ENCODE measurements at places on chromosomes 16 and 17.

GRCh38 chr16:27254262-27254811 lies 14.2 kb downstream of the NSMCE1 start:
- DNase-seq: no peak

DNA sequence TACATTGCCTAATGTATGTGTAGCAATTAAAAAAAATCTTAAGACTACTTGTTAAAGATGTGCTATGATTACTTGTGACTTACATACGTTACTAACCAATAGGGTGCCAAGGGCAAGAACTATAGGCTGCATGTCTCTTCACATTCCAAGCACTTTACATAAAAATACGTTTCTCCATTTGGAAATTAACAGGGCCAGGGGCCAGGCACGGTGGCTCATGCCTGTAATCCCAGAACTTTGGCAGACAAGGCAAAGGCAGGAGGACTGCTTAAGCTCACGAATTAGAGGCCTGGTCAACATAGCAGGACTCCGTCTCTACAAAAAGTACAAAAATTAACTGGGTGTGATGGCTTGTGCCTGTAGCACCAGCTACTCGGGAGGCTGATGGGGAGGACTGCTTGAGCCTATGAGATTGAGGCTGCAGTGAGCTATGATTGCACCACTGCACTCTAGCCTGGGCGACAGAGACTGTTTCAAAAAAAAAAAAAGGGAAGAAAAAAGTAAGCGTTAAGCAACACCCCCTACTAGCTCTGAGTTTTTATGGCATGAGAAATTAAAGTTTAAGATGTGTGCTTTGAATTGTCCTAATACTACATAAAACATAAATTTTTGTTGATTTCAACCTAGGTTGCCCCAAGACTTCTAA lies 12.3 kb downstream of the PSMD12 start:
- DNase-seq: no peak

DNA sequence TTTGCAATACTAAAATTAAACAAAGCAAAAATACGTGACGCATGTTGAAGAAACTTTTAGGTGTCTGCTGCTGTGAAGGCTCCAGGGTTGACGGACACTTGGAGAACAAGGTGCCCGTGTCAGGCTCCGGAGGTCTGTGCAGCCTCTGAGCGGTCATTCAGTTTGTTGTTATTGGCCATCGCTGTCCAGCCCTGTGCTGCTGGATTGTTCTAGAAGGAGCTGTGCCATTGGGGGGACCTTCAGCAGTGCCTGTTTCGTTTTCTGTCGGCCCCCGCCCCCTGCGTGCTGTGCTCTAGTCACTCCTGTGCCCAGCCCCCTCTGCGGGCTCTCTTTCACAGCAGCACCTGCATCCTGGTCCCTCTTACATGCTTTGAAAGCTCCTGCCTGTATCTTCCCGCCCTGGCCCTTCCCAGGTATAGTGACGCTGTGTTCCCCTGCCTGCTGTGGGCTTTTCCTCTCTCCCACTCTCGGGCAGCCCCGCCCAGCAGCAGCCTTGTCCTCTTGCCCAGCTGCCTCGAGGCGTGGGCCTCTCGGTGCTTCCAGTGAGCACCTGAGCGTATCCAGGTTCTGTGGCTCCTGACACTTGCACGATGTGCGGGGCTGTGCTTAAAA lies 50.7 kb downstream of the RNF213 start:
- no peak for DNase-seq

DNA sequence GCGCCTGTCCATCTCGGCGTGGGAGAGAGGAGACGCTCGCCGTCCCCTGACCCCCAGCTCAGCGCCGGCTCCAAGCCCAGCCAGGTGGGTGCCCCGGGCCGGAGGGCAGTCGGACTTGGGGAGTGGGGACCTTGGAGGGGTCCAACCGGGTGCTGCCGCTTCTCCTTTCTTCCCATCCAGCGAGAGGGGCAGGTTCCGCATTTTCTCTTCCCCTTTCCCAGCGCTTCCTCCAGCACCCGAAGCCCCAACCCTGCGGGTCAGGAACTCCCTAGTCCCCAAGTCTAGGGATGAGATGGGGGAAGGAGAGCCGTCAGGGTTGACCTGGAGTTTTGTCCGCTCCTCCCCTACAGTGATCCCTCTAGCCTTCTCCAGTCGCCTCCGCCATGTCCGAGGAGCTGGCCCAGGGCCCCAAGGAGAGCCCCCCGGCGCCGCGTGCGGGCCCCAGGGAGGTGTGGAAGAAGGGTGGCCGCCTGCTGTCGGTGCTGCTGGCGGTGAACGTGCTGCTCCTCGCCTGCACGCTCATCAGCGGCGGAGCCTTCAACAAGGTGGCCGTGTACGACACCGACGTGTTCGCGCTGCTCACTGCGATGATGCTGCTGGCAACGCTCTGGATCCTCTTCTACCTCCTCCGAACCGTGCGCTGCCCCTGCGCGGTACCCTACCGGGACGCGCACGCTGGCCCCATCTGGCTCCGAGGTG lies at the start of gene OTOP2:
OTOP2 (plus strand) TSS at position 24 of the 699 bp plus-strand sequence; CDS start at position 384, 360 bp downstream.
- DNase-seq: peak; percentile 20

- DNase-seq: no peak
Observed at GRCh38 chr17:57166803-57167202, 81.8 kb downstream of the AKAP1 start.

DNA sequence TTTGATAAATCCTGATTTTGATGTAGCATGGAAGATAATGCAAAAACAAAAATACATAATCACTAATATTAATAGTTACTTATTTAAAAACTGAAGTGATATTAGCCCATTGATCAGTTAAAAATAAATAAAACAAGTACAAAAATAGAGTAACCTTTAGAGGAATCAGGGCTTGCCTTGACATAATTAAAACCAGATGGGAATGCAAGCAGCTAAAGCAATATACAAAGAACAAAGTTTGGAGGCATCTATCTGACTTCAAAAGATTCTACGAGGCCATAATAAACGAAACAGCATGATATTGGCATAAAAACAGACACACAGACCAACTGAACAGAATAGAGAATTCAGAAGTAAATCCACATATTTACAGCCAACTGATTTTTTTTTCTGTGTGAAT lies 15.0 kb upstream of the HEATR3 start:
- DNase-seq: no peak

- DNase-seq: no peak
Observed at GRCh38 chr17:13475574-13476223, 126.0 kb downstream of the HS3ST3A1 start.

DNA sequence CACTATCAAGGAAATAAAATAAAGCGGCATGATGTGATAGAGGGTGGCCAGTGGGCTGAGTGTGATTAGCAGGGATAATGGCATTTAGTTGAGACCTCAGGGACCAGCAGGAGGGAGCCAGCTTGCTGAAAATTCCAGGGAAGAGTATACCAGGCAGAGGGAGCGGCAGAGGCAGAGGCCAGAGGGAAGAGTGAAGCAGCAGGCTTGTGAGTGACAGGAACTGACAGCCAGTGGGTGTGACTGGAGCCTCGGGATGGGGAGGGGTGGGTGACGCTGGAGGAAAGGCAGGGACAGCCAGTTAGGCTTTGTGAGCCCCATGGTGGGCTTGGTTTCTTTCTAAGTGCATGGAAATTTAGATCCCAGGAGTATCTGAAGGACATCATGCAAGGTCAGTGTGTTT lies 209.7 kb upstream of the CACNG3 start:
- no peak for DNase-seq

DNA sequence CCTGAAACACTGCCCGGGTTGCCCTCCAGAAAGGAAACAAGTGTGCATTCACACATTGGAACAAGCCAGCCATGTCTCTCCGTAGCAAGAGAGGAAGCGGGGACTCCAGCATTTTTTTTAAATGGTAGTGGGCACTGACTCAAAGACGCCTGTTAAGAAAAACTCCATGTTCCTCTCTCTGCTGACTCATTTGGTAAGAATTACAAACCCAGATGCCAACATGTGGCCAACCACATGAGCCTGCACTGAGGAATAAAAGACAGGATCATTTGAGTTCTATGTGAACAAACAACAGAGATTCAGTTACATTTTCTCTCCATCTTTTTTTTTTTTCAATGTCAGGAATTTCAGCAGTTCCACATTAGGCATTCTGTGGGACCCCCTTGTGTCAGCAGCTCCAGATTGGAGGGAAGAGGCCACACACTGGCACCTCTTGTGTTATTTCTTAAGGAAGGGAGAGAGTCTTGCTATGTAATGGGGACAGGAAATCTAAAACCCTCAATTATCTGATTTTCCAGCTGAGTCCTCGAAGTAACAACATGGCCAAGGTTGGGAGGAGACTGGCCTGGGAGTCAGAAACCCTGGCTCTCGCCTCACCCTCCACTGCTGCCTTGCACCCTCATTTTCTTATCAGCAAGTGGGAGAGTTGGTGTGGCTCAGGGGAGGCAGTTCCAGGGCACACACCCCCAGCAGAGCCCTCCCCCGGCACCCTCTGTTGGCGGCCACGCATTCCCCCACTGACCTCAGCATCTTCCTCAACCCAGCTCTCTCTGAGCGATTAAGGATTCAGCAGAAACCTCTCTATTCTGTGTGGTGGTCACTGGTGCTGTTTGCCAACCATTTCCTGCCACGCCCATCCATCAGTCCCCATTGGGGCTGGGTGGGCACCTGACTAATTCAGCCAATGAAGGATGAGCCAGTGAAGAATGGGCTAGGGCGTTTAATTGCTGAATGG lies 173.0 kb downstream of the FOXL1 start:
- DNase-seq: no peak

DNA sequence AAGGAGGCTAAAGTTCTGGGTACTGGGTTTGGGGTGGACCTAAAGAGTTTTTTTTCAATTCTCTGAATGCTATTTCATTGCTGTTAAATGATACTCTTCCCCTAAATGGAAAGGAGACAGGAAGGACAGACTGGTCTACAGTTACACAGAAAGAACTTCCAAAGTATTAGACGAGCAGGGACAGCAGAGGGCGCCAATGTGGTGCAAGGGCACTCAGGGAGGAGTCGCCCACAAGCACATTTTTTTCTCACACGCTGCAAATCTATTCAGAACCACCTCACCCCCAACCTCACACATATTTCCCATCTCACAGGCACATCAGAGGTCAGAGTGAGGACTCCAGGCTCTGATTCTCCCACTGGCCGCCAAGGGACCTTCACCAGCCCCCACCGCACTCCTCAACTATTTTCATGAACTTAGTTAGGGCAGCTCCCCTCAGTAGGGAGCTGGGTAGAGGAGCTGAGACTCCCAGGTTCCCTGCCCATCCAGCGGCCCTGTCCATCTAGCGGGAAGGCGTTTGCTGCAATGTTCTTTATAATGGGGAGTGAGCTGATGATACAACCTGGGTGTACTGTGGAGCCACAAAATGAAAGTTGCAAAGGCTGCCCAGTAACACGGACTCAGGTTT lies 6.8 kb upstream of the CA4 start:
- DNase-seq: peak; percentile 61

GRCh38 chr17:1928976-1929375 lies 96.2 kb downstream of the RTN4RL1 start:
- no peak for DNase-seq

GRCh38 chr17:57289130-57289529 lies 32.8 kb downstream of the MSI2 start:
- DNase-seq: no peak

DNA sequence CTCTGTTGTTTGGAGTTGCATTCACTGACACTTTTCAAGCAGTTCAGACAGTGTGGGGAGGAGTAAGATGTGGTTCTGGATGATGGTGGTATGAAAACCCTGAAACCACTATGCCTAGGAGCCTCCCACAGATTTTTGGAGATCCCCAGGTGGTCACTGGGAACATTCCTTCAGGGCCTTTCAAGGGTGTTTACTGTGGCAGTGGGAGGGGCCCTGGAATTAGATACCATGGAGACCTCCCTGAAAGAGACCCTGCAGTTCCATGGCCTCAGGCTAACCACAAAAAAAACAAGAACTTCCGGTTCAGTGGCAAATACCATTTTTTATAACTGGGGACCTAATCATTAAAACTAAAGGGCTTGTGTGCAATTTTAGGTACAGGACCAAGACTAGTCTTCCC lies 79.9 kb downstream of the TMEM100 start:
- DNase-seq: no peak

All from gastrocnemius medialis (tissue), 4 donors.